NCI-H1092 (cell line): ENCODE measurements at places on chromosomes 5 and 9.

- no peak for DNase-seq
These were observed 725.0 kb downstream of the TLE1 start for GRCh38 chr9:80964374-80964773.

- DNase-seq: no peak
These were observed 122.2 kb downstream of the SLC28A3 start for GRCh38 chr9:84218322-84218721.

- no peak for DNase-seq
These were observed 161.7 kb upstream of the CDH12 start for GRCh38 chr5:23014825-23015224.

DNA sequence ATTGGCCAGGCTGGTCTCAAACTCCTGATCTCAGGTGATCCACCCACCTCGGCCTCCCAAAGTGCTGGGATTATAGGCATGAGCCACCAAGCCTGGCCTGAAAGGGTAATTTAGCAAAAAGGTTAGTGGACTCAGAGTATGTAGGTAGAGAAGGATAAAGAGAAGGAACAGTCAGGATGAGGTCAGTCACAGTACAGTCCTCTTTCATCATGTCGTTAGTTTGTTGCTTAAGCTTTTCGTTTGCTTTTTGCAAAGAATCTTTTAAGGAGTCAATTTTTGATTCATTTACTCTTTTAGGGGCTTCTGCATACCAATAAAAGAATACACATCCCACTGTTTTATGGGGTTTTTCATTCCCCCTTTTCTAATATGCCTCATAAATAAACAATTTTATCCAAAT is 17.8 kb upstream of the GBGT1 start:
- no peak for DNase-seq

GRCh38 chr5:1011226-1011631 is 2.6 kb downstream of the NKD2 start:
- DNase-seq: no peak

DNA sequence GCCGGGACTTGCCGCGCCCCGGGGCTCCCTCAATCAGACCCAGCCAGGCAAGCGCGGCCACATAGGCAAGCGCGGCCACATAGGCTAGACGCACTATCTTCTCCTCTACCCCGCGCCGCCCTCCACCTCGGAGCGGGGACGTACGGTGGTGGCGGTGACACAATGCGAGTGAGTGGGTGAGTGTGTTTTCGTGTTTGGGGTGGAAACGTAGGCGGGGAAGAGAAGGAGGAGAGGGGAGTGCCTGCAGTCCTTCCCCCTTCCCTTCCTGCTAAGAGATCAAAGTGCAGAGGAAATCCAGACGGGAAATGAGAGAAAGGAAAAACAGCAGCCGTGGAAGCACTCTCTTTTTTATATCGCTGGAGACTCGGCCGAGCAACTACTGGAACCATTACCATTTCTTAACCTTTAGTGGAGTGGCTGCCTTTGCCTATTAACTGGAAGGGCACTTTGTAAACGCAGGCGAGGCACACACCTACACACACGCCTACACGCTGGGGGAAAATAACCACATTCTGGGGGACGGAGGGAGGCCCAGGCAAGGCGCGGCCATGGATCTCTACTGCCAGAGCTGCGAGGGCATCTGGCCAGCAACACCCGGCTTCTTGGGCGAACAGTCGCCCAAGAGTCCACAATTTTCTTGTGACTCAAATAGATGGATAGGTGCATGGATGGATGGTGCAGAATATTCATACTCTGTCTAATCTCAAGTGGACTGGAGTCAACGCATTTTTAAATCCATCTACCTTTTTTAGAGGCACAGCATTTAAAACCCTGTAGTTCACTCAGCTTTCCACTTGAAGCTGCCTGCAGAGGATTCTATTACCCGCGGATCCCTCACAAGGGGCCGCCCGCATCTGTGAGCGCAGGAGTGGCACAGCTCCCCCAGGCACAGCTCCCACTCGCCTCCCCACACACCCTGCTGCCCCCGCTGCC is 2.1 kb downstream of the EDIL3 start:
- no peak for DNase-seq

DNA sequence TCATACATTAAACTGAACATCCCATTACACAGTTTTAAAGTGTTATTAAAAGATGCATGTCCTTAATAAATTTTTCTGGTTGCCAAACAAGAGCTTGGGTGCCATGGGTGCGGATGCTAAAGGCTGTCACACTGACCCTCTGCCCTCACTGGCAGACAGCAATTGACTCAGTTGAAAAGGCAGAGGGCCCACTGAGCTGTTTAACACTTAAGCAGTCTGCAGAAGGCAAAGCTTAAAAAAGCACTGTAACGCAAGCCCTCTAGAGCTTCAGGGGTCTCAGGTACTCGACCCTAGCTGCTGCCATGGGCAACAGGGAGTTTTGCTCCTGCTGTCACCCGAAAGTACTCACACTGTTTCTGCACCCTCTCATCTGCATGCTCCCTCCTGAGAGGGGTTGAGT is 726.4 kb upstream of the TYRP1 start:
- DNase-seq: no peak

DNA sequence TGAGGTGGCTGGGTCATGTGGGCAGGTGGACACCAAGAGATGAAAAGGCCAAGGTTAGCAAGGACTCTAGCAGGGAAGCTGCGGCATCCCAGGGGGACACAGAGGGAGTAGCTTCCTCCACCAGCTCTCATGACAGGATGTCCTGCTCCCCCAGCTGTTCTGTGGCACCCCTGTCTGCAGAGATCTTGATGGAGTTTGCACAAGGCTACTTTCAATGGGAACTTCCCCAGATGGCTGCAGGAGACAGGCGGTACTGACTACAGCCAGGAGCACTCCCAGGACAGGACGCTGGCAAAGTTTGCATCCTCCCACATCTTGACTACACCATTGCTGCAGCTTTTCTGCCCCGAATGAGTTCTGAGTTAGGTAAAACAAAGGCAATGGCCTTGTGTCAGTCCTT is 312.8 kb downstream of the TLE4 start:
- no peak for DNase-seq
